ENCODE measurements at places on chromosomes 3 and 15. TPM values are rescaled to one million over a fixed set of nuclear protein-coding genes. Genes with fewer than 3 reads are reported as not detected.

RLBP1 gene
- total RNA-seq = not detected

IL16 gene
- total RNA-seq = not detected

GNAT1 gene
- not detected for total RNA-seq

CLDN18 gene
- not detected for total RNA-seq

IL20RB gene
- total RNA-seq = 0.77 TPM

ANKUB1 gene
- not detected for total RNA-seq

POPDC2 gene
- total RNA-seq = 0.22 TPM

ANKRD34C gene
- total RNA-seq = not detected

ERC2 gene
- total RNA-seq = not detected

GP9 gene
- not detected for total RNA-seq

HYAL3 gene
- total RNA-seq = 7.0 TPM

LAMB2 gene
- 114 TPM for total RNA-seq

ZBED2 gene
- 0.22 TPM for total RNA-seq

EOMES gene
- 0.71 TPM for total RNA-seq

TRPM1 gene
- not detected for total RNA-seq

CPB1 gene
- total RNA-seq = not detected

STX19 gene
- total RNA-seq = not detected

ANKRD63 gene
- total RNA-seq = 0.40 TPM

TTC21A gene
- total RNA-seq = 2.4 TPM

ALDH1L1 gene
- total RNA-seq = 0.76 TPM

P2RY13 gene
- not detected for total RNA-seq

BCHE gene
- 1.1 TPM for total RNA-seq

CCDC39 gene
- total RNA-seq = not detected

DPPA2 gene
- not detected for total RNA-seq

KBTBD13 gene
- not detected for total RNA-seq

PLD1 gene
- 15.2 TPM for total RNA-seq

LDHAL6B gene
- not detected for total RNA-seq

GOLGA8M gene
- not detected for total RNA-seq

PLA2G4E gene
- total RNA-seq = not detected

CCR9 gene
- total RNA-seq = not detected

Data from A549 treated with Mapracorat at 1 μM for 4 hours (cell line).